ENCODE measurements at places on chromosomes 1 and 21. TPM values are rescaled to one million over a fixed set of nuclear protein-coding genes. Genes with fewer than 3 reads are reported as not detected.

TAF5L gene
- total RNA-seq = 14.7 TPM

PADI4 gene
- 0.33 TPM for total RNA-seq

S100A1 gene
- 1.4 TPM for total RNA-seq

CDA gene
- total RNA-seq = 5.3 TPM

FCRLA gene
- not detected for total RNA-seq

CELA3A gene
- not detected for total RNA-seq

GJA8 gene
- not detected for total RNA-seq

LAMC1 gene
- total RNA-seq = 74.0 TPM

RCSD1 gene
- total RNA-seq = 3.0 TPM

IGSF9 gene
- total RNA-seq = 3.7 TPM

GON4L gene
- total RNA-seq = 27.5 TPM

OTUD3 gene
- 11.8 TPM for total RNA-seq

LIN28A gene
- total RNA-seq = not detected

PDZK1 gene
- 0.36 TPM for total RNA-seq

OR2G6 gene
- not detected for total RNA-seq

CELF3 gene
- total RNA-seq = not detected

OR10Z1 gene
- total RNA-seq = not detected

DNAJC28 gene
- total RNA-seq = 1.3 TPM

ADORA3 gene
- 3.8 TPM for total RNA-seq

RGS4 gene
- 66.7 TPM for total RNA-seq

LRRC71 gene
- total RNA-seq = 1.3 TPM

KCNE2 gene
- total RNA-seq = 0.33 TPM

TDRD10 gene
- total RNA-seq = 3.1 TPM

CTNNBIP1 gene
- 28.5 TPM for total RNA-seq

HEYL gene
- total RNA-seq = 8.4 TPM

SPATA46 gene
- total RNA-seq = not detected

NR1I3 gene
- not detected for total RNA-seq

CLCA1 gene
- 0.43 TPM for total RNA-seq

CD1D gene
- total RNA-seq = 0.74 TPM

HAPLN2 gene
- 1.2 TPM for total RNA-seq

DENND2D gene
- total RNA-seq = 6.4 TPM

KCNT2 gene
- 9.3 TPM for total RNA-seq

AMY1A gene
- 17.5 TPM for total RNA-seq

ELAPOR1 gene
- 2.1 TPM for total RNA-seq

DDAH1 gene
- 14.6 TPM for total RNA-seq

LIN9 gene
- 3.7 TPM for total RNA-seq

TRPM2 gene
- 3.4 TPM for total RNA-seq

EVA1C gene
- 49.6 TPM for total RNA-seq

FCRL2 gene
- total RNA-seq = not detected

ATP13A2 gene
- total RNA-seq = 24.1 TPM

CELSR2 gene
- total RNA-seq = 15.9 TPM

AIRE gene
- total RNA-seq = not detected

RBM11 gene
- total RNA-seq = 7.2 TPM

S100A2 gene
- 1.8 TPM for total RNA-seq

LCE1A gene
- total RNA-seq = not detected

SEMA6C gene
- 16.4 TPM for total RNA-seq

PTPN22 gene
- 1.8 TPM for total RNA-seq

IQCC gene
- 2.7 TPM for total RNA-seq

CYP2J2 gene
- total RNA-seq = not detected

LRRC8B gene
- total RNA-seq = 9.3 TPM

C8B gene
- total RNA-seq = 0.13 TPM

CD1B gene
- total RNA-seq = not detected

FRRS1 gene
- total RNA-seq = 8.2 TPM

TBX19 gene
- 4.1 TPM for total RNA-seq

Measured in ovary (tissue), 10 donors.